ENCODE measurements at places on chromosomes 1 and 21.

- peak; percentile 8 for DNase-seq
Measured at GRCh38 chr1:56715156-56715555, 70.0 kb downstream of the PRKAA2 start.

GRCh38 chr21:44003307-44003966 is 8.7 kb upstream of the TRAPPC10 start:
- no peak for DNase-seq

GRCh38 chr1:182622901-182623528 is 18.8 kb upstream of the RGS16 start:
- DNase-seq, result peak; percentile 57

GRCh38 chr1:153119491-153119971 is 6.2 kb upstream of the SPRR2F start:
- no peak for DNase-seq

GRCh38 chr1:60921175-60921574 is 161.2 kb upstream of the NFIA start:
- no peak for DNase-seq

DNA sequence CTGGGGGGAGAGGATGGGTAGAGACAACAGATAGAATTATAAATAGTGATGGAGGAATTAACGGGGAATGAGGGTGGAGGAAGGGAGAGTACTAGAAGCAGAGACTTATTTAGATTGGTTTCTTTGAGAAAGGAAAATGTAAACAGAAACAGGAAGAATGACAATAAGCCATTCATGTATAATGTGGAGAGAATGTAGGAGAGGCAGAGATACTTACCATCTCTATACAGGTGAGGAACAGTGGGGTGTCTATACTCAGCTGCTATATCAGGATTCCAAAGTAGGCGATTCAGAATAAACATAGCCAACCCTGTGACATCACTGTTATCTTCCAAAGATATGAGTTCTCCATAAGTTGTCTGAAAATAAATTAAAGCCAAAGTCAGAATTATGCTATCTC is 16.8 kb downstream of the ASPM start:
- no peak for DNase-seq
